Right lung (tissue), 10 donors: ENCODE measurements at places on chromosomes 16 and 17.

DNA sequence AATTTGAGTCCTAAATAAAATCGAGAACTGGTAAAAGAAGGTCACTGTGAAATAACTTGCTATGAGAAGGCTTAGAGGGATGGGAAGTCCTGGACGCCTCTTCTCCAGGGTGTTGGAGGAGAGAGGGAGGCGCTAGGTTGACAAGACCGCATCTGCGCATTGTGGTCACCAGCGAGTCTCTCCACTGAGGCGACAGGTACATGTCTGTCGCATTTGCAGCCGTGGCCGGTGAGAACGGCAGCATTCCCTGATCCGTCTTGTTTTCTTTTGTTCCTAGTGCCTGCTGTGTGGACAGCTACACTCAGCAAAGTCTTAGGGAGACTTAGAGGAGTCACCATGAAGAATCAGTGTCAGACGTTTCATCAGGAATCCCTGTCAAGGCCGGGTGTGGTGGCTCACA is 8.1 kb upstream of the ATP6V0C start:
- DNase-seq = no peak

- no peak for DNase-seq
Measured at GRCh38 chr16:87961623-87962022, 10.4 kb downstream of the BANP start.

GRCh38 chr17:60548990-60549389 is 22.9 kb upstream of the APPBP2 start:
- no peak for DNase-seq

DNA sequence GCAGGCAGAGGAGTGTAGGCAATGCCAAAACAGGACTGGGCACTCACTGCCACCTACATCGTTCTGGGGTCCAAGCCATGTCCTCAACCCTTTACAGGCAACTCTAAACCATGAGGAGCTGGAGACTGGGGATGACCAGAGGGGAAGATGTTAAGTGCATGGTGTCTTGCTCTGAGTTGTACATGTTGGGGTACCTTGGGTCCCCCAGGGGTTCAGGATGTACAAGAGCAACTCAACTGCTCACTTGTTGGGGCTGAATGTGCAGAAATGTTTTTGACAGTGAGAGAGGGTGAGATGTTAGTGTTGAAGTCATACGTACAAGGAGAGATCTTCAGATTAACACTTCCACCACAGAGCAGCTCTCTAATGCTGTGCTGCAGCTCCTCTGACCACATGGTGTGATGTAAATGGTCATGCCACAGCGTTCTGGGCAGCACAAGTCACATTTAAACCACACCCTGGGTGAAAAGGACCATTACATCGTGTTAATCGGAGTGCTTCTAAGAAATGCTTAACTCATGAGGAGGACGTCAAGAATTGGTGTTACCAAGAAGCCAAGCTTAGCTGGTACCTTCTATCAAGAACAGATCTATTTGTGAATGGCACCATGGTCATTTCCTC is 2.4 kb downstream of the CCL18 start:
- no peak for DNase-seq
